ENCODE measurements at places on chromosomes 3 and 15. TPM values are rescaled to one million over a fixed set of nuclear protein-coding genes. Genes with fewer than 3 reads are reported as not detected.

The CX3CR1 gene
- total RNA-seq: not detected

- no peak for DNase-seq
Observed at GRCh38 chr15:69626095-69627066, 173.8 kb downstream of the RPLP1 start.

DNA sequence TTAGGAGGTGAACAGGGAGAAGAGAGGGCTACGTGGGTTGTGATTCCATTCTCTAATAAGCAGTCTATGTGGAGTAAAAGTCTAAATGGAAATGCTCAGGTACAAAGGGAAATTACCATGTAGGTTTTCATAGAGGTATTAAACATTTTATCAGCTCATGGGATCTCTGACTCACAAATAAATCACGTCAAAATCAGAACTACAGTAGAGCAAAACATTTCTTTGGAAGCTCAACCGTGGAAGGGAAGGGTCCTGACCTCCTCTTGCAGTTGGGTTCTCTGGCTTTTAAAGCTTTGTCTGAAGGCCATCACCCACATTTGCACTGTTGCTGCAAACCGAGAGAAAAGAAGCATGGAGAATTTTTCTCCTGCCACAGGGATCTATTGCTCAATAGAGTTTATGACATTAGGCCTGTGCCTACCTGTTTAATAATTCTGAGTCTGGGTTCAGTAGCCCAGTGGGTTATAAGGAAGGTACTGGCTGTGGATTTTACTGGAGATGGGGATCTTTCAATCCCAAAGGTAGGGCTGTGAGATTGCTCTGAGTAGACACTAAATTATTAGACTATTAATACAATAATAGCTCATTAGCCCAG lies 24.2 kb upstream of the PGPEP1L start:
- DNase-seq: no peak

GRCh38 chr3:100438623-100438974 lies 37.3 kb downstream of the LNP1 start:
- no peak for DNase-seq

DNA sequence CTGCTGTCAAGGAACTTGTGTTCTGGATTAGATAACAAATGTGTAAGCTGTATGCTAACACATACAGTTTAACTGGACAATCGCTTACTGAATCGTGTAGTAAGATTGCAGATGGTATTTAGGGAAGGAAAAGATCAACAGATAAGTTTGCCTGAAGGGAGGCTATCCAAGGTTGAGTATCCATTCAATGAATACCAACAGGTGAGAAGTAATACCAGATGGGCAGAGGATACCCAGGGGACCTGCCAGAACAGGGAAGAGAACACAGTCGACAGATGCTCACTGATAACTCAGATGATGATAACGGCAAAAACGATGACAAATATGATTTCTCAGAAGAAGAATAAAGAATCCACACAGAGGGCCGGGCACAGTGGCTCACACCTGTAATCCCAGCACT lies 3.2 kb upstream of the UACA start:
- DNase-seq: no peak

GRCh38 chr3:183975981-183976662 lies 41.6 kb downstream of the ABCC5 start:
- no peak for DNase-seq

GRCh38 chr3:51946796-51947195 lies 4.6 kb downstream of the PARP3 start:
- no peak for DNase-seq

The OR5H14 gene
- not detected for total RNA-seq
